ENCODE measurements at places on chromosomes 5 and 9.

GRCh38 chr9:129841071-129841470 is 5.8 kb downstream of the USP20 start:
- DNase-seq = no peak

- no peak for DNase-seq
These were observed 309.7 kb downstream of the NSG2 start for GRCh38 chr5:174355208-174355612.

- DNase-seq = no peak
These were observed 13.4 kb downstream of the ABLIM3 start for GRCh38 chr5:149154650-149155049.

GRCh38 chr9:132888151-132888550 is 9.5 kb downstream of the SPACA9 start:
- no peak for DNase-seq

DNA sequence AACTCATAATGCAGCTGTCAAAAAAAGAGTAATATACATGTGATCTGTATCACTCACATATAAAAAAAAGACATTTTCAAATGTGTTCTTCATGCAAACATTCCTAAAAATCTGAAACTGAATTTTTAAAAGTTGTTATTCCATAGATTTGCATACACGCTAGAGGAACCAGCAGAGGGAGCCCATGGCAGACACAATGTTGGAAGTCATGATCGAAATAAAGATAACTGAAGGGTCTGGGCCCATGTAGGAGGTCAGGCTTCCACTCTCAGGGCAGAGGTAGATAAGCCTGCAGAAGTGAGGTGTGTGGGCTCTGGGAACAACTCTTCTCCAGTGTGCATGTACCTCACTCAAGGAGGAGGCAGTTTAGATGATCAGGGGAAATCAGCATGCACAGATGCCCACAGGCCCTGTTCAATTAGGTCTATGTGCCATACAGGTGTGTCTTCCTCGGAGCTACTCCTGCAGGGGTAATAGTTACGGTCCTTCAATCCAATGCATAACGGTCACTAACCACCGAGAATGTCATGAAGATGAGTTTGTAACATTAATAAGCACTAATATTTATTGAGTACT is 208.6 kb downstream of the EPB41L4A start:
- DNase-seq = no peak

DNA sequence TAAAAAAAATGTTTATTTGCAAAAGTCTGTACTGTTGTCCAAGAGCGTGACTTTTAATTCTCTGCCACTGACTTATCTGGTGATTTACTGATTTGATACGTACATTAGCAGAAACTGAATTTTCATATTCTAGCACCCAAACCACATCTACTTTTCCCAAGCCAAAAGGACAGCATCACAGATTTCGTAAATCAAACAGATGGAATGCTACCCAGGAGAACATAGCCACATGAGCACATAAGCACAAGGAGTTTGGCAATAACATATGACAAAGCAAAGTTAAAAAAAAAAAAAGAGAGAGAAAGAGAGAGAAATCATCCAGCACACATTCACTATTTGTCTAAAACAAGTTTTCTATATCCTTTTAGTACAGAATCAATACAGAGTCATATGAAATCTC is 83.7 kb downstream of the HINT1 start:
- DNase-seq = no peak

Data from cortex of kidney (tissue), 1 donor.